ENCODE measurements at places on chromosomes 3 and 15.

DNA sequence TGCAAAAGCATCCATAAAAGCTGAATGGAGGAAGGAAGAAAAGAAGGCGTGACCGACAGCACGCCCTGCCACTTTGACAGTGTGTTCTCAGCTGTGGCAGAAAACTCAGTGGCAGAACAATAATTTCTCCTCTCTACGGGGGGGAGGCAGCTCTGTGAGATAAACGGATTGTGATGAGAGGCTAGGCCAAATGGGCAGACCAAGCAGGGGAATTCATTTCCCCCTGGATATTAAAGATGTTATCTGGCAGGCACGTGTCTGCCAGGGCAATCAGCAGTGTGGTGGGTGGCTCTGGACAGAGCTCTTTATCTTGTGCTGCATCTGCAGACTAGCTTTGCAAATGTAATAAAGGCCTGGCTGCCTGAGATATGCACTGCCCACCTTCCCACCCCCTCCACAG lies 1.9 kb upstream of the RMDN3 start:
- no peak for DNase-seq

GRCh38 chr3:190492129-190492528 lies 21.8 kb upstream of the IL1RAP start:
- DNase-seq = no peak

GRCh38 chr15:59105854-59106253 lies 908 bp downstream of the CCNB2 start:
- DNase-seq = no peak

DNA sequence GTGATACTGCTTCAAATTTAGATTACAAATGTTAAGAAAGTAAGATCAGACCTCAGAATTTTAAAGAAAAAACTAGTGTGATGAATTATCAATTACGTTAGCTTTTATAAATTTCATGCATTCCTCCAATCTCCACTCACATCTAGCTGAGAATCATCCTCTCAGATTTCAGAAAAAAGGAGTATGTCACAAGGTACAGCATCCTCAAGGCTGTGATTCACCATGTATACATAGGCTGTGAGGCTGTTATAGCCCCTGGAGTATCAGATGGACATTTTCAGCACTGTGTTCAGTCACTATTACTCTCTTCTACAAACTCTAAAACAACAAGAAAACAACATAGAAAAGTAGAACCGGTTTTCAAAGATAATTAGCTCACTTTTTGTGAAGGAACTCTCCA lies 214.4 kb downstream of the PCCB start:
- no peak for DNase-seq

- no peak for DNase-seq
Measured at GRCh38 chr3:155217591-155217990, 75.9 kb downstream of the STRIT1 start.

DNA sequence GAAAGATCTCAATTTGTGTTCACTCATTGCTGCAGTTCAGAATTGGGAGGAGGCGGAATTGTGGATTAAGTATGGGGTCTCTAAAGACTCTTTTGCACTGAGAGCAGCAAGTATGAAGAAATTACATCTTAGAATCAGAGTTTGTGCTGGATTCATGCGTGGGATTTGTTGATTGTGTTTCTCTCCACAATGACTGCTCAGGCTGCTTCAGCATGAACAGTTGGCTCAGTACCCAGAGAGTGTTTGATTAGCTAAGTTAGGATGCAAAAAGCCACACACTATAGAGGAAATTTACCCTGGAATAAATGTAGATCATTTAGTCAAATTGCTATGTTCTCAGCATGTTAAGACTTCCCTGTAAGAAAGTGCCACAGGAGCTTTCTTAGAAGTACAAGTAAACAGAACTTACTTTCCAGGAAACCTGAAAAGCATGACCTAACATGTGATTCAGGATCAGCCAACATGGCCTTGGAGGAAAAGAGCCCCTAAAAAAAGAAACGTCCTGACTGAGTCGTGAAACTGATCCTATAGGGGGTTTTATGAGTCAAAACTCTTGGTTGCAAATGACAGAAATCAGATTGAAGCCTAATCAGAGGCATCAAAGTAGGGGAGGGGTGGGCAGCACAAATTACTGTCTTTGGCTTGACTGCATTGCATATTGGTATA lies 32.6 kb downstream of the HHLA2 start:
- DNase-seq = no peak

DNA sequence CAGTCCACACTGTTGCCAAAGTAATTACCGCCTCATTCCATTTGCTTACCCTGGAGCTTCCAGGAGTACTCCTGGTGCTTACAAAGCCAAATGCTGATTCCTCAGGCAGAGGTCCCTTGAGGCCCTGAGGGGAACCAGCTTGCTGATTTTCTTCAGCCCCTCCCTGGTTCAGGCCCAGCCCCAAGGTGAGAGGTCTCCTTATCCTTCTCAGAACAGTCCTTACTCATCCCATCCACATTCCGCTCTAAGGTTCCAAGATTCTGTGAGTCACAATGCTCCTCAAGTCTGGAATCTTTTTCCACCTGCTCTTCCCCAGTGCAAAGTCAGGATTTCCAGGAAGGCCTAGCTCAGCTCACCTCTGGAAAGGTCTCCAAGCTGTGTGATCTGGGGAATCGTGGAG lies 1.8 kb upstream of the ATP10A start:
- no peak for DNase-seq

- DNase-seq = no peak
Measured at GRCh38 chr3:188348435-188349244, 194.7 kb downstream of the LPP start.

DNA sequence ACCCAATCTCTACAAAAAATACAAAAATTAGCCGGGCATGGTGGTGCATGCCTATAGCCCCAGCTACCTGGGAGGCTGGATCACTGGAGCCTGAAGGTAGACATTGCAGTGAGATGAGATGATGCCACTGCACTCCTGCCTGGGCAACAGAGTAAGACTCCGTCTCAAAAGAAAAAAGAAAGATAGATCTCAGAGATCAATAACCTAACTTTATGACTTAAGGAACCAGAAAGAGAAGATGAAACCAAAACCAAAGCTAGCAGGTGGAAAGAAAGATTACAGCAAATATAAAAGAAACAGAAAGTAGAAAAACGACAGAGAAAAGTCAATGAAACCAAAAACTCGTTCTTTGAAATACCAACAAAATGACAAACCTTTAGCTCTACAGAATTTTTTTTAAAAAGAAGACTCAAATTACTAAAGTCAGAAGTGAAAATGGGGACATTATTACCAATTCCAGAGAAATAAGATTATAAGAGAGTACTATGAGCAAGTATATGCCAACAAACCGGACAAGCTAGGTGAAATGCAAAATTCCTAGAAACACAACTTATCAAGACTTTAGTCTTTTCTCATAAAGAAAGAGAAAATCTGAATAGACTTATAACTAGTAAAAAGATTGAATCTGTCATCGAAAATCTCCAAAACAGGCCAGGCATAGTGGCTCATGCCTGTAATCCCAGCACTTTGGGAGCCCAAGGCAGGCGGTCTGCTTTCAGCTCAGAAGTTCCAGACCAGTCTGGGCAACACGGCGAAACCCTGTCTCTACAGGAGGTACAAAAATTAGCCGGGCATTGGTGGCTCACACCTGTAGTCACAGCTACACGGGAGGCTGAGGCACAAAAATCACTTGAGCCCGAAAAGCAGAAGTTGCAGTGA lies 35.0 kb downstream of the ACAP2 start:
- DNase-seq = no peak

- no peak for DNase-seq
Measured at GRCh38 chr3:88810455-88810854, 297.0 kb upstream of the EPHA3 start.

DNA sequence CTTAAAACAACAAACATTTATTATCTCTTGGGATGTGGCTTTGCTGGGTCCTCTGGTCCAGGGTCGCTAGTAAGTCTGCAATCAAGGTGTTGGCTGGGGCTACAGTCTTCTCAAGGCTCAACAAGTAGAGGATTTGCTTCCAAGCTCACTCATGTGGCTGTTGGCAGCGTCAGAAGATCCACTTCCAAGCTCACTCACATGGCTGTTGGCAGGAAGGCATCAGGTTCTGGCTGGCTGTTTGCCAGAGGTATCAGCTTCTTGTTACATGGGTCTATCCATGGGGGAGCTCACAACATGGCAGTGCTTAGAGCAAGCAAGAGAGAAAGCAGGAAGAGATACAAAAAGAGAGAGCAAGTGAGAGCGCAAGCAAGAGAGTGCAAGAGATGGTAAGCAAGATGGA lies 15.0 kb upstream of the BNC1 start:
- DNase-seq = no peak

GRCh38 chr3:52191663-52192062 lies 6.3 kb upstream of the ALAS1 start:
- no peak for DNase-seq

DNA sequence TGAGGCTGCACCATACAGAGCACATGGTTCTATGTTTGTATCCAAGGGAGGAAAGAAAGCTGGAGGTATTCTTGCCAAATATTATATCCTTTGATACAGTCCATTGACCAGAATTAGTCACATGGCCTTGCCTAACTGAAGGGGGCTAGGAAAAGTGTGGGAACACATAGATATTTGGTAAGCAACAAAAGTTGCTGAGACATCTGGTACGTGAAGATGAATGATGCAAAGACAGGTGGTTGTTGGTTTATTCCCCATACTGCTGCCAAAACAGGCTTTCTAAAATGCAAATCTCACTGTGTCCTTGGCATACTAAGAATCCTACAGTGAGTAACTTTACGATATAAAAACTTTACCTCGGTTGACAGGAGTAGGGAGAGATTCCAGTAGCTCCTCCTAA lies 162.2 kb downstream of the VGLL3 start:
- DNase-seq = no peak

DNA sequence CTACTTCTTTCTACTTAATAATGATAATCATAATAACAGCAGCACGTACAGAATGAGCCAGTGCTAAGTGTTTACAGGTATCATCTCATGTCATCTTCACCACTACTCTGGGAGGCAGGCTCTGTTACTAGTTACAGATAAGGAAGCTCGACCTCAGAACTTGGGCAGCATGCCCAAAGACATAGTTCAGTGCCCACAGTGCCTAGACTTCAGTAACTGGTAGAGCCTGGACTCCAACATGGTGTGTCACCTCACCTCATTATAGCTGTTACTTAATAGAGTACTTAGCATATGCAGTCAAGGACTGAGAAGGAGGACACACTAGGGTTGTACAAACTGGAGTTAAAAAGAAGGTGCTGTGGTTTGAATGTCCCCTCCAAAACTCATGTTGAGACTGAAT lies 7.6 kb downstream of the GADL1 start:
- DNase-seq = no peak

DNA sequence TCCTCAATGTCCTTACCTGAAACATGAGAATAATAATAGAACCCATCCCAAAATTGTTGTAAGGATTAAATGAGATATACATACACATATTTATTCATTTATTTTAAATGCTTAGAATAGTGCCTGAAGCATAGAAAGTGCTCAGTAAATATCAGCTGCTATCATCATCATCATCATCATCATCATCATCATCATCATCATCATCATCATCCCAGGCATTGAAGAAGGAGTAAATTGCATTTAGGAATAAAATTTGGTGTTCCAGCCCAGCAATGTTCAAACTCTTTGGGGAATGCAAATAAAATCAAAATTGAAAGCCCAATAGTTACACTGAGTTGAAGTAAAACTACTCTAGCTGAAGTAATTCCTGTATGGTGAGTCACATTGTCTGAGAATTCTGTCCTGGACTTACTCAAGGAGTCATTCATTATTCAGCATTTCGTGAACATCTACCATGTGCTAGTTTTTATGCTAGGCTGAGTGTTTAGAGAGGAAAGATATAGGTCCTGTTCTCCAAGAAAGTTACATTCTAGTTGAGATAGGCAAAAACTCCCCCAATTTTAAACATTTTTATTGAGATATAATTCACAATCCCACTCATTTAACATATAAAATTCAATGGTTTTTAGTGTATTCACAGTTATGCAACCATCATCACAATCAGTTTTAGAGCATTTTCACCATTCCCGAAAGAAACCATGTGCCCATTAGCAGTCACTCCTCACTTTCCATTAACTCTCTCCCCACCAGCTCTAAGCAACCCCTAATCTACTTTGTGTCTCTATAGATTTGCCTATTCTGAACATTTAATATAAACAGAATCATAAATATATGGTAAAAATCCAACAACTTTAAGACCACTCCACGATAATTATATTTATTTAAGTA lies 107.2 kb downstream of the FRMD5 start:
- DNase-seq = no peak

DNA sequence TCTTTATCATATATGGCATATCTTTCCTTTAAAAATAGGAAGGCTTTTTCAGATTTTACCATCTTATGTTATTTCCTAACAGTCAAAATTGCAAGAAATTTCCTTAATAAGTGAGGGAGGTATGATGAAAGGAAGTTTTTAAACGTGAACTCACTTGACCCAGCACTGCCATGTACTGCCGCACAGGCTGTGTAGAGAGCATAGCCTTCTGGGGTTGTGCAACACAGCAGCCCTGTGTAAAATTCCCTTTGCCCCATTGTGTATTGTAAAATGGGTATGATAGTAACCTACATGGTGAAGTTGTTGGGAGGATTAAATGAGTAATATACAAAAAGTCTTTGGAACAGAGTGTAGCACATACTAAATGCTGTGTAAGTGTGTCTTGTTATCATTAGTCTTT lies 78.6 kb downstream of the PEX5L start:
- DNase-seq = no peak

- DNase-seq = no peak
Measured at GRCh38 chr3:160564949-160565441, 376 bp downstream of the KPNA4 start.

- DNase-seq = no peak
Measured at GRCh38 chr15:48825075-48825474, 14.2 kb upstream of the CEP152 start.

GRCh38 chr3:52005571-52005986 lies 9.9 kb upstream of the RPL29 start:
- DNase-seq = no peak

DNA sequence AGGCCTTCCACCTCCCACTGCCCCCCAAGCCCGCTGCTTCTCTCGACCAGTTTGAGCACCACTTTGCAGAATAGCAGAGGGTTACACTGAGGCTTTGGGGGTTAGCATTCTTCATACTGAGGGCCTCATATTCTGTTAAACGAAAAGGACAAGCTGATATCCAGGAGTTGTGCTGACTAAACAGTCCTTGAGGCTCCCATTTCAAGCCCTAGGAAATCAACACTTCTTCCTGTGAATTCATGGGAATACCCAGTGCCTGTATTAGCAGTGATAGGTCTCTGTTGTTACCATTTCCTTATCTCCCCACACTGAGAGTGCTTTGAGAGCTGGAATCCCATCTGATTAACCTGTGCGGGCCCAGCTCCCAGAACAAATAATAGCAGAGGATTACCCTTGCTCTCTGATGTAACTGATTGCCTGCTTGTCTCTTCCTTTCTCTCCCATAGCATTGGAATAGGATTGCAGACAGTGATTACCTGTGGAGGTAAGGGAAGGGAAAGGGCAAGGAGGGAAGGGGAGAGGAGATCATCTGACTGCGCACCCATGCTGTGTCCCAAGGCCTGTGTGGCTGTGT lies 930 bp downstream of the FBXW12 start:
- DNase-seq = no peak

DNA sequence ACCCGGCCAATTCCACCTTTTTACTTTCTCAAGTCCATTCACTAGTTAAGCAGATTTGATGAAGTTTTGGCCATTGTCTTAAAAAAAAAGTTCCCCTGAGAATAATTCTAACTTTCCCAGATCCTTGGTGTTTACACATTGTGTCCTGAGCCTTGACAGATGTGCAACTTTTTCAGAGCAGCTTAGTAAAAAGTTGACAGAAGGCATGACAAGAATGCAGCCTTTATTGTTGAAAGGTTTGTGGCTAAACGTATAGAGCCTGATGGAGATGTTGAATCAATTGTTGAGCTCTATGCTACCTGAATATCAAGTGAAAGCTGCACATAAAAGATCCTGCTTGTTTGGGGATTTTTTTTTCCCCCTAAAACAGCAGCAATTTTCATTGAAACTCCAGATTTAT lies 75.3 kb upstream of the CMTM7 start:
- no peak for DNase-seq
